CD8-positive, alpha-beta memory T cell (primary cell): ENCODE measurements at places on chromosomes 11 and 22. TPM values are rescaled to one million over a fixed set of nuclear protein-coding genes. Genes with fewer than 3 reads are reported as not detected.

DNA sequence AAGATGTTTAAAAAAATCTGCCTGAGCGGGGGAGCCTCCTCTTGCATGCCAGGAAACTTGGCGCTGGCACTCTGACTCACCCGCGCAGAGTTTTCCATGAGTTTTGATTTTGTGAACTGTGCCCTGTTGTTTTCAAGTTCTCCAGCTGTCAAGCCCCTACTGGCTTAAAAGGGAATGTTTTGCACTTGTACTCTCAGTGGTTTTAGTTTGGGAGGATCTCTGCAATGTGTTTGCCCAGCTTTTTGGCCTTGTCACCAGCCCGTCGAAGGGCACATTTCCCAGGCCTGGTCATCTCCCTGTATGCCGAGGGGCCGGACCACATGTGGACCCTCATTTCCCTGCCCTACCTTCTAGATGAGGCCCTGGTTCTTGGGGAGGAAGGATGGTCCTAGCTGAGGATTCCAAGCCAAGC, 12.2 kb downstream of the MRGPRF start:
- DNase-seq: no peak

GRCh38 chr11:86067009-86067850, 1.7 kb downstream of the PICALM start:
- no peak for DNase-seq

DNA sequence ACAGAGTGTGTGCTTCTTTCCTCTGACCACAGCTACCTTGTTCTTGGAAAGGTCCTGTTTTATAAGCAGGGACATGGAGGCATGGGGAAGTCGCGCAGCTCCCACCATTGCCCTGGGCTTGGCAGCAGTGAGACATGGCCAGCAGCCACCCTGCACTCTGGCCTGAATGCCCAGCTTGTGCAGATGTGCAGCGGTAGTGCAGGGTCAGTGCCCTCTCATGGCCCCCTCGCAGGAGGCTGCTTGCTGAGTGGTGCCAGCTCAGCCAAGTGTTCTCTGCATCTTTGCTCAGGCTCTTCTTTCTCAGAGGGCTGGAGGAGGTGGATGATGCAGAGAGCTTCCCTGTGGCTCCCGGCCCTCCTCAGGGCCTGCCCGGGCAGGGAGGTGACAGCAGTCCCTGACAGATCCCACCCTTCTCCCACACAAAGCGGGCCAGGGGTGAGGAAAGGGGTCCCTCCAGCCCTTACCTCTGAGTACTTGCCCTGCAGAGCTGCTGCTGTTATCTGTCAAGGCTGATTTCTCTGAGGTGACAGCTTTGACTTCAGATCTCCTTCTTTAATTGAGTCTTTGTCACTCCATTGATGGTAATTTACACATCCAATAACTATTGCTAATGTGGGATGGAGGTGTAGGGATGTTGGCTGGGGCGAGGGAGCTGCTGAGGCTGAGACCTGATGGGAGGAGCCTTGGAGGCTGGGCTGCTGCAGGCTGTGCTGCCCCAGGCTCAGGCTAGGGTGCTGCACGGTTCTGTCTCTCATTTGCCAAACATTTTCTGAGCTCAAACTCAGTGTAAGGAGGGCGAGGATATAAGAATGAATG, 47.4 kb upstream of the B3GAT1 start:
- DNase-seq: no peak

GRCh38 chr22:36753916-36754315, 22.0 kb downstream of the IFT27 start:
- DNase-seq: no peak

- DNase-seq: peak; percentile 43
Measured at GRCh38 chr11:60899046-60899936, 7.1 kb downstream of the PRPF19 start.

DNA sequence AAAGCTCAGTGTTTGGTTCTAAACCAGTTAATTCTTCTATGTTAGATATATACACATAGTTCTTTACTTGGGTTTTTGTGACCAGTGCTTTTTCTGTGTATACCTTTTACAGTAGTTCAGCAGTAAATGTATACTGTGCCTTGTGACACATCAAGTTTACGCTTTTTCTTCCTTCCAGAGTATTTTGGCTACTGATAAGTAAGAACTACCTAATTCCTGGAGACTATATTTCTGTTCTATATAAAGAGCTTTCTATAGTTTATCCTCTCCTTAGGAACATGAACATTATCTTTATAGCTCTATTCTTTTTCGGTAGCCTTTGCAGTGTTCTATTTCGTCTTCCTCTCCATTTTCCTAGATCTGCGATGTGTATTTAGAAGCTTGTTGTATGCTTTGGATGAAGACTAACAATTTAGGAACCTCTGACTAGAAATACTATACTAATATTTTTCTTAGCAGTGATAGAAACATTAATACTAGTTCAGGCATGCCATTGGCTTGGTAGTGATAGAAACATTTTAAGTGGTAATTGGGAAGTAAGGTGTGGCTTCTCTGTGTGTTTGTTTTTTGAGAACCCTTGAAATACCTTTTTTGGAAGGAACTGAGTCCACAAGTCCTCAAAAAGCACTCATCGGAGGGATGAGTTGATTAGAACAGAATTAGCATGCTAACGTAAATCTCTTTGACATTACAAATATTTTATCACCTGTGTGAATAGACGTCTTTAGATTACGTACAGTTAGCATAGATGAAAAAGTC, 74.6 kb downstream of the ARHGEF12 start:
- DNase-seq: no peak

DNA sequence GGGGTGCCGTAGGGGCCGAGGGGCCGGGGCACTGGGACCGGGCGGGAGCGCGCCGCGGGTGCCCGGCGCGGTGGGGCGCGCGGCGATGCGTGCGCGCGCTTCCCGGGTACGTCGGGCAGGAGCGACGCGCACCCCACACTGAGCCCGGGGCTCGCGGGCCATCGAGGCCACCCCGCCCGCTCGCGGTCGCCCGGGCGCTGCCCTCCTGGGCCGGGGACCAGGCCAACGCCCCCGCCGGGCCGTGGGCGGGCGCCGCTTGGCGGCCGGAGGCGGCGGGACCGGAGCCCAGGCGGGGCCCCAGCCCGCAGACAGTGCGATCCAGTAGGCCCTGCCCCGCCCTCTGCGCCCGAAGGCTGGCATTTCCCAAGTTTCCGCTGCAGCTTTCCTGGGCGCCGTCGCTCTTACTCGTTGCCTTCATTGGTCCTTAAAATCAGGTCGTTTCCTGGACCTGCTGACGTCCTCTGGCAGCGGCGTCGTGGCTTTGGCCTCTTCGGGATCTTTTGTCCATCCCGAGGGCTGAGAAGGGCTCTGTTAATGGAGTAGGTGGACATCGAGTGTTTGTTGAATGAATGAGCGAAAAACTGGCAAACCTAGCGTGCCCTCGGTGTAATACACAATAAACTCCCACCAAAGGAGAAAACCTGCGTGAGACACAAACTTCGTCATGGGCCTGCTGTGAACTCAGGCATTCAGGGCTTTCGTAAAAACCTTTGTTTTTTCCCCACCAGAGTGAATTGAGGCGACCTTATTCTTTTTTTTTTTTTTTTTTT, 638 bp downstream of the PARVA start:
- no peak for DNase-seq

DNA sequence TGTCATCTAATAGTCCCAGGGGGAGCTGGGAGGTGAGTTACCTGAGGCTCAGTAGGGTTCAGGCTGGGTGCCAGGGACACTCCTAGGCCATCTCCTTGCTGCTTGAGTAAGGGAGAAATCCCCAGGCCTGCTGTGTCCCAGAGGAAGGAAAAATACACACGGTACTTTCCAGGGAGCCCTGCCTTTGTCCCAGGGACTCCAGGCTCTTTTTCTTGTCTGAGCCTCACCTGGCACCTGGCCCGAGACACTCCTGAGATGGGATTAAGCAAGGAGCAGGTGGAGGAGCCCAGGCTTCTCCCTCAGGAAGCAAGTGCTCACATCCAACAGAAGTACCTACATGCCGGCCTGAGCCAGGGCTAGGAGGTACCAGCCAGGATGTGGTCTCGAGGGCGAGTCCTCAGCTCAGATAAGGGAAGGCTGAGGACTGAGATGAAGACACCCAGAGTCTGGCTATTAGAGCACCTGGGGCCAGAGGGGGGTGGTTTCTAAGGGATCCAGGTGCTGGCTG, 899 bp upstream of the KLHDC7B start:
- DNase-seq: no peak

DNA sequence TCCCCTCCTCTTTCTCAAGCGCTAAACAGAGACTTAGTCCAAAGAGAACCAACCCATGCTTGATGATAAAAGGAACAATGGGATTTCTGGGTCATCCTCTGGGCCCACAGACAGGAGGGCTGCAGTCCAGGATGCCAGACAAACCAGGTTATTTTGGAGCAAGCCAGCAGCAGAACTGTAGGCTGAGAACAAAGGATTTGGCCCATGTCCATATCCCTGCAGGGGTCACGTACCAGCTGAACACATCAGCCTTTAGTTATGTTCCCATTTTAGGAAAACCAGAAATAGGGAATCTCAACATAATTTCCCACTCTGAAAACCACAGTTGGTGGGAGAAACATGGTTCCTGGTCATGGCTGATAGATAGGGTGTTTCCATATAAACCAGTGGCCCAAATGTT, 533.6 kb upstream of the CADM1 start:
- no peak for DNase-seq

- DNase-seq: no peak
Measured at GRCh38 chr22:27003297-27003696, 345.9 kb downstream of the MIAT start.

DNA sequence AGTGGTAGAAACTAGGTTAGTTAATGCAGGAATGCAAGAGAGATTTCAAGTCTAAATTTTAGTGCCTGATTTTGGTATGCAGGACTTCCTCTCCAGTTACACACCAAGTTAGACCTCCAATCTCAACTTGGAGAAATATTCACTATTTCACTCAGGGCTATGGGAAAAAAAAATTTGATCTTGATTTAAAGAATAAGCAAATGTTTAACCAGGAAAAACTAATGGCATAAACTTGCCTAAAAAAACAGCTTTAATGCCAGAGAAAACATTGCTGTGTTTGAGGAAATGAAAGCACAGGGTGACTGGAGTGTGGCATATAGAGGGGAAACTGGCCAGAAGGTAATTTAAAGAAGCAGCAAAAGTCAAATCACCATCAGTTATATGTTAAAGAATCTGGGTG, 575.4 kb upstream of the LRRC4C start:
- no peak for DNase-seq

DNA sequence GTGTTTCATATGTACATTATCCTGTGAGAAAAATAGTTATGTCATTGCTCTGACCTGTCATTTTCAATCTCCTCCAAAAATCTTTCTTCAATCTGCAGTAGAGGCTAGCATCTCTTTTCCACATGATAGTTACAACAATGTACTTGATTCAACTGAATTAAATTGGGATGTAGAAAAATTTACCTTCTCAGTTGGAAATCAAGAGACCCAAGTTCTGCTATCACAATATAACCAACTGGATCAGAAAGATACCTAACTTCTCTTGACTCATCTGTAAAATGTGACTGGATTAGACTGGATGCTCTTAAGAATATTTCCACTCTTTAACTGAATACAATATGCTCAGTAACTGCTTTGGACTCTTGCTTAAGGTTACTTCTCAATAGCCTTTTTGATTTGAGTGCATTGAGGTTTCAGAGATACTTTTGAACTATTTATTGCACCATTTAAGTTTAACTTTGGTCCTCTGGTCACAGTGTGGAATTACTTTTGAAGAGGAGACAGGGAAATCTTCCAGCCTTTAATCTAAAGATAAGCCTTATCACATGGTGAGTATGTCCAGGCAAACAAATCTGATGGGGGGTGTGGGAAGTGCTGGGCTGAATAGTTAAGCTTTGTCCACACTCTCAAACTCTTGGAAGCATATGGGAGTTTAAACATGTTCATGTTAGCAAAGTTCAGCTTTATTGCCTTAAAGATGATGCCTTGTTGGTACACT, 82.3 kb downstream of the YAP1 start:
- no peak for DNase-seq

GRCh38 chr11:35104655-35105054, 34.3 kb upstream of the CD44 start:
- no peak for DNase-seq

- DNase-seq: no peak
Measured at GRCh38 chr11:123450623-123451022, 20.6 kb downstream of the GRAMD1B start.

DNA sequence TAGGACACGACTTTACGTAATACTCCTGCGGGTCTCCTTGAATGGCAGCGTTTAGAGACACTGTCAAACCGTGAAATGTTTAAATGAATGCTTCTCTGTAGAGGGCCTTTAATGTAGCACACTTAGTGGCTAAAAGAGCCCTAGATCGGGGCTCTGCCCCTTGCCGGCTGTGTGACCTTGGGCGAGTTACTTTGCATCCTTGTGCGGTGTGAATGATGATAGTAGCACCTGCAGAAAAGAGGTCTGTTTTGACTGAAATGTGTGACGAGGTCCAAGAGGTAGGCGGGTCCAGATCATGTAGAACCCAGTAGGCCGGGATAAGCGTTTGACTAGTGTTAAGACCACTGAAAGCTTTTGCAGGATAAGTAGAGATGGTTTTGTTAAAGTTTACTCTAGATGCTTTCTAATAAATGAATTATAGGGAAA, 866 bp downstream of the MED17 start:
- no peak for DNase-seq

DNA sequence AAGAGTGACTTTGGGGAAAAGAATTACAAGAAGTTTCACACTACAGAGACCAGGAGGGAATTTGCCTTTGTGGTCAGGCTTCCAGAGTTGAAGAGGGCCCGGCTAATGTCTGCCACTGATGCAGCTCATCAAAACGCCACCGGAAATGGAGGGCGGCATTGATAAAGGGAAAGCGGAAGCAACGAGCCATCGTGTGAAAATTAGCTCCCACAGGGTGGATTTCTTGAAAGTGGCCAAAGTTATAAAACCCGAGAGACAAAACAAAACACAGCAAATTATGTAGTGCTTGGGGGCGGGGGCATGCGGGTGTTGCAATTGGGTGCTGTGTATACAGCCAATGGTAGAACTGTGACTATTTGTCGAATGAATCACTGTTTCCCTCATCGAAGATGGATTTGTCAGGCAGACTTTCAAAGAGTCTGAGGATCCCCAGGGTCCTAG, 113.0 kb downstream of the ADAMTS15 start:
- no peak for DNase-seq

GRCh38 chr22:37180531-37181231, 7.4 kb downstream of the C1QTNF6 start:
- DNase-seq: no peak

- no peak for DNase-seq
Measured at GRCh38 chr22:17999851-18000250, 24.5 kb downstream of the MICAL3 start.

The HEPN1 gene
- total RNA-seq: not detected

The CHADL gene
- 0.20 TPM for total RNA-seq

The MRGPRE gene
- total RNA-seq: not detected

The CCDC188 gene
- not detected for total RNA-seq

The CAPRIN1 gene
- total RNA-seq: 287 TPM

The NRXN2 gene
- total RNA-seq: 0.55 TPM

The LINC01488 gene
- not detected for total RNA-seq

The GLYAT gene
- total RNA-seq: not detected

The PHOX2A gene
- total RNA-seq: not detected

The DGCR6 gene
- 1.5 TPM for total RNA-seq

The CD6 gene
- 233 TPM for total RNA-seq

The TBX10 gene
- total RNA-seq: not detected

The OR52I1 gene
- total RNA-seq: not detected
